Fibroblast of the aortic adventitia (primary cell): ENCODE measurements at places on chromosomes 13 and 19. TPM values are rescaled to one million over a fixed set of nuclear protein-coding genes. Genes with fewer than 3 reads are reported as not detected.

AP1M2 gene
- not detected in 2 replicates for total RNA-seq

DNA sequence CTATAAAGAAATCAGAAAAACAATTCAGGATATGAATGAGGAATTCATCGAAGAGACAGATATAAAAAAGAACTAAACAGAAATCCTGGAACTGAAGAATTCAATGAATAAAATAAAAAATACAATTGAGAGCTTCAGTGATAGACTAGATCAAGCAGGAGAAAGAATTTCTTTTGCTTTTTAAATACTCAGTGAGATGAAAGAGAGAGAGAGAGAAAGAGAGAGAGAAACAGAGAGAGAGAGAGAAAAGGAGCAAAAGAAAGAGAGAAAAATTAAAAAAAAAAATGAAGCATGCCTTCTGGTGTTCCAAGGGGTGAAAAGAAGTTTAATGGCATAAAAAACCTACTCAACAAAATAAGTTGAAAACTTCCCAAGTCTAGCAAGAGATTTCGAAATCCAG lies 22.0 kb upstream of the SLC7A9 start:
- DNase-seq = no peak

- DNase-seq = no peak
Measured at GRCh38 chr13:99722338-99722818, 221.1 kb downstream of the TM9SF2 start.

GRCh38 chr19:54916822-54917221 lies 10.9 kb downstream of the NCR1 start:
- no peak for DNase-seq

POGLUT2 gene
- total RNA-seq = 9.6 and 17.8 TPM in 2 replicates

GRCh38 chr19:33627962-33628839 lies 6.4 kb downstream of the CHST8 start:
- no peak for DNase-seq

DNA sequence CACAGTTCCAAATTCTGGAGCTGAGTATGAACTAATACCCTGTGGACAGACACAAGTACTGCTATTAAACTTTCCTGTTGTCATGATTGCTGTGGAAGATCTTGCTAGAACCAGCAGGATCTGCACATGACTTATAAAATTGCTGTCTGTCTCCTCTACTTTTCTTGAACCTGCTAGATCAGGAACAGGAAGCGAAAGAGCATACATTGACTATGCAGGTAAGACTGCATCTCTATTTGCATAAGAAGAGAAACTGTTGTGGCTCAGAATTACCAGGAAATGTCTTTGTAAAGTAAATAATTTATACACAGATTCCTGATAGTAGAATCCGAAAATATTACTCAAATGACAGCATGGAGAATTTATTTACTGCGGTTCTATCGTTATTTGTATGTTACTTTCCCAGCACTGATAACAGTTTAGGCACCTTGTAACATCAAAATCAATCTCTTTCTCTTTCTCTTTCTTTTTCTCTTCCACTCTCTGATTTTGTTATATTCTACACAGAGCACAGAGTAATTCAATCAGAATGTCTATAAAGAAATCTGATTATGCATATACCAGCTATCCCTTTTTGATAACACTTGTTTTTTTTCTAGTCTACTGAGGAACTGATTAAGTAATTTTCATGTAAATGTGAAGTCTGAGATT lies 226.5 kb downstream of the MYO16 start:
- no peak for DNase-seq

DNA sequence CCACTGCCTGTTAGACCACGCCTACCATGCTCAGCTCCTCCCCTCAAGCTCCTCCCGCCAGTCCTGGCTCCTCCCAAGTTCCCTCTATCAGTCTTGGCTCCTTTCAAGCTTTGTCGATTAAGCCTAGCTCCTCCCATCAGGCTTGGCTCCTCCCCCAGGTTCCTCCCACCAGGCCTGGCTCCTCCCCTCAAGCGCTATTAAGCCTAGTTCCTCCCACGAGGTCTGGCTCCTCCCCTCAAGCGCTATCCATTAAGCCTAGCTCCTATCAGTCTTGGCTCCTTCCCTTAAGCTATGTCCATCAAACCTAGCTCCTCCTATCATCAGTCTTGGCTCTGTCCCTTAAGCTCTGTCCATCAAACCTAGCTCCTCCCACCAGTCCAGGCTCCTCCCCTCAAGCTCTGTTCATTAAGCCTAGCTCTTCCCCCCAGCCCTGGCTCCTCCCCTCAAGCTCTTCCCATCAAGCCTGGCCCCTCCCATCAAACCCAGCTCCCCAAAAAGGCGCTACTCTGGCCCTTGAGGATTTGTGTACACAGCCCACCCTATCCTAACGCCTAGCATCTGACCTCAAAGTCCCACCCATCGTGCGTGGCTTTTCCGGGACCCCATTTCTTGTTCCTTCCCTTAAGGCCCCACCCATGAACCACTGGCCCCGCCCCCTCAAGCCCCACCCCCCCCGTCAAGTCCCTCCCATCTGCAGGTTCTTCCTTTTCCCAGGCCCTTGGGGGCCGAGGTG lies 10.0 kb downstream of the CAMSAP3 start:
- no peak for DNase-seq

DNA sequence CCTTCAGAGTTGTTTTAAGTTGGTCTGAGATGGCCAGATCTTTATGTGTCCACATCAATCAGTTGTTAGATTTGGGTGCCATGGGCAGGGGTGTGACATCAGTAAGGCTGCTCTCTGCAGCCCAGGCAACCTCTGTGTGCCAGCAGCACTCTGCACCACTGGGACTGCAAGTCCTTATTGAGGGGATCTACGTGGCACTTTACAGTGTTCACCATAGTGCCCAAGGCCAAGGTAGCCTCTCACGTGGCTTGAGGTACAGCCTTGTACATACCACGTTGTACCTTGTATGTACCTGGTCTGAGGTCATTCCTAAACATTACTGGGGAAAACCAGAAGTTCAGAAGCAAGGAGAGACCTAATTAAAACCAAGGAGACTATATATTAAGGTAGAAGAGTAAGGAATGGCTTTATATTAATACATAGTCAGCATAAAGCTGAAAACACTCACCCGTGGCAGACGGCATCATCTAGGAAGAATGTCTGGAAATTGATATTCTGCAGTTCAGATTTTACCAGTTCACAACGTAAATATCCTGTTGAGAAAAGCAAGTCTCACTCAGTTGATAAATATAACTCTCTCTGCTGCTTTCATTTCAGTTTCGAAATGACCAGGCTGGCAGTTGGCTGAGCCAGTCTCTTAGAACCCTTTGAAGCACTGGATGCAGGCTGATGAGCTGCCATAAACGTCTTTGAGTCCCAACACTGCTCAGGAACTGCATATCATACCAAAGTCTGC lies 128.8 kb downstream of the ZDHHC20 start:
- no peak for DNase-seq

DNA sequence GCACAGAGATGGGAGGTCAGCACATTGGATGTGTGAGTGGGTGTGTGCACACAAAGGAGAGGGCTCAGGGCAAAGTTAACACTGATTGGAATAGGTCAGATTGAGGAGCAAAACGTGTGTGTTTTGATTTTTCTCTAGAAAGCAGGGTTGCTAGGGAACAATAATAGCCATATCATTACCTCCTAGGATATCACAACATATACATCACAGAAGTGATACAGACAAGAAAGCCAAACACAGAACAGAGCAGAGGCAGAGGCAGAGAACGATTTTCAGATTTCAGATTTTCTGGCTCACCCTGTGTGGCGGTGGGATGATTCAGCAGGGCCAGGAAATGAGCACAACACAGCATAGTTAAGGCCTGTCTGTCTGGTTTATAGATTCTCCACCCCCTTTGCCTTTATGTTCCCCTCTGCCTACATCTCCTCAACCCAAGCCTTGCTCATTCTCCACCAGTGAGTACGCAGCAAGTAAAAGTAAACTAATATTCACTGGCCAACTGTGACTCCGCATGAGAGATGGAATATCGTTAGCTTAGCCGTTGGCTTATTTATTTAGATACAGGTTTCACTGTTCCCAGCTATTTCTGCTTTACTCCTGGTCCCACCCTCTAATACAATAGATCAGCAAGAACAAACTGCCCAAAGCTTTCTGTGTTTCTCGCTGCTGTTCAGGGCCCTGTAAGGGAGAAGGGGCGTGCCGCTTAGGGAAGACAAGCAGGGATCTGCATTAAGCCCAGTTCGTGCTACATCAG lies 182.7 kb upstream of the TSC22D1 start:
- peak; percentile 89 for DNase-seq

DNA sequence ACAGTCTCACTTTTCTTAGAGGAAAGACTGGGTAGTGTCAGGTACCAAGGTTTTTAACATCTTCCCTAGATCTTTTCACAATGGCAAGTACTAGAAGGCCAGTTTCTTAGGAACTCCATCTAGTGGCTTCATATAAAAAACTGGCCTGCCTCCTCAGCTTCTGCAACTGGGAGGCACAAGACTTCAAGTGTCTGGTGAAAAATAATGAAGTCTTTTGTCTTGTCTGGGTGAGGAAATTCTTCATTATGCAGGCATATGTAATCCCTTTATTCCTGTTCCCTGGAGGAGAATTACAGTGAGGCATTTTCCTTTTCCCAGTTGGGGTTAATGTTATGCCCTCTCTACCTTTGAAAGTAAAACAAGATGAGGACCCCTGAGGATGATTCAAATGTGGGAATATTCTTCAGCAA lies 300.5 kb downstream of the NALCN start:
- DNase-seq = peak; percentile 17

DNA sequence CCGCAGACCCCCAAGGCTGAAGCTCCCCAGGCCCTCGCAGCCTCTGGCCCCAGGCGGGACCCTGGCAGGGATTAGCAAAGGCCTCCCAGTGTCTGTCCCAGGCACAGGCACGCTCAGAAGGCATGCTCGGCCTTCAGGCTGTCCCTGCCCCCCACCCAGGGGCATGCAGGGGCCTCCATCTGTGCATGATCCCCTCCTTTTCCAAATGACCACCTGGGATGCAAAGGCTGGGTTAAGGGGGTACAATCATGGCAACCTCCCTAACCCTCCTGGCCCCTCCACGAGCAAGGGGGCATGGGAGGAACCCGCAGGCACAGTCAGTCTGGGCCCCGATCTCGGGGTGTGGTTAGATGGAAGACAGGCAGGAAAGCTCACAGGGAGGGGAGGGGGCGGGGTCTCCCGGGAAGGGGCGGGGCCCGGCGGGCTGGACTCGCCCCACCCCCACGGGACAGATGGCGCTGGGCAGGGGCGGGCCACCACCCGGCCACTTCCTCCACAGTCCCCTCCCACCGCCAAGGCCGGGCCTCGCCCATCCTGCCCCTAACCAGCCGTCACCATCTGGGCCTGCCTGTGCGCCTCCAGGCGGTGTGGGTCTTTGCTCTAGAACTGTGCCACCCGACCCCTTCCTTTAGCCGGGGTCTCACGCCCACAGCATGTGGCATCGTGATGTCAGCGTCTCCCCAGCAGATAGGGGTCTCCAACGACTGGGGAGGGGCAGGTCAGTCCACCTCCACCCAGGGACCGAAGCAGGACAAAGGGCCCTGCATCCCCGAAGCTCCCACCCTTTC lies 7.0 kb upstream of the REXO1 start:
- peak; percentile 85 for DNase-seq

DNA sequence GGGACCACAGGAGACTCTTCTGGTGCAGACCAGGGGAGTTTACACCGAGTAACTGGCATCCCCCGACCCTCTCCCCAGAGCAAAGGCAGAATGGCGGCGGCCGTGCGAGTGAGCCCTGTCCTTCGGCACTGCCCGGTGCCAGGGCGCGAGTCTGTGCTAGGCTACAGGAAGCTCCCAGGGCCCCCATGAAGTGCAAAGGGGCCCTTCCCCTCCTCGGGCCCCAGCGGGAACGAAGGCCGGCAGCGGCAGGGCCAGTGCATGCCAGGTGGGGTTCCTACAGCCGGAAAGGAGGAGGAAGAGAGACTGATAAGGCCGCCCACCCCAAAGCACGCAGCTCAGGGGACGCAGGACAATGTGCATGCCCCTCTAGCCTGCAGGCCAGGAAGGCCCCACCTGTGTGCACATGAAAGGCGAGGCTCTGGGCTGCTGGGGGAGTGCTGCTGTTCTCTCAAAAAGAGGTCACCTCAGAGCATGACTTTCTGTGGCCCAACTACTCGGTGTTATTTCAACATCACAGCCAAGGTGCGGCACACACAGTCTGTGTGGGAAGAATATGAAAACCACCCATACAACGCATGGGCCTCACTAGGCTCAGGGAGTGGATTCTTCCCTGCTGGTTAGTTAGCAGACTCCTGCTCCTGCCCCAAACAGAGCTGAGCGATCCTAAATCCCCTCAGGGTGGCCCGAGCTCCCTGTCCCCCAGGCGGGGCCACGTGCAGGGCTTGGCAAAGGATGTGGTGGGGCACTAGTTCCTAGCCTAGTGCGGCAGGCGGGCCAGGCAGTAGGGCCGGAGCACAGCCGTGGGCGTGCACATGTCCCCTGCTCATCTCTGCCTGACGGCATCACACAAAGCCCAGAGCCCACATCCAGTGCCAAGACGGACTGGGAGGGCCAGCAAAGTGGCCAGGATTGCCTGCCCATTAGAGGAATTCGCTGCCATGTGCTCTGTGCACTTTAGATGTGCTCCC lies 28.4 kb upstream of the TIMM44 start:
- no peak for DNase-seq

DNA sequence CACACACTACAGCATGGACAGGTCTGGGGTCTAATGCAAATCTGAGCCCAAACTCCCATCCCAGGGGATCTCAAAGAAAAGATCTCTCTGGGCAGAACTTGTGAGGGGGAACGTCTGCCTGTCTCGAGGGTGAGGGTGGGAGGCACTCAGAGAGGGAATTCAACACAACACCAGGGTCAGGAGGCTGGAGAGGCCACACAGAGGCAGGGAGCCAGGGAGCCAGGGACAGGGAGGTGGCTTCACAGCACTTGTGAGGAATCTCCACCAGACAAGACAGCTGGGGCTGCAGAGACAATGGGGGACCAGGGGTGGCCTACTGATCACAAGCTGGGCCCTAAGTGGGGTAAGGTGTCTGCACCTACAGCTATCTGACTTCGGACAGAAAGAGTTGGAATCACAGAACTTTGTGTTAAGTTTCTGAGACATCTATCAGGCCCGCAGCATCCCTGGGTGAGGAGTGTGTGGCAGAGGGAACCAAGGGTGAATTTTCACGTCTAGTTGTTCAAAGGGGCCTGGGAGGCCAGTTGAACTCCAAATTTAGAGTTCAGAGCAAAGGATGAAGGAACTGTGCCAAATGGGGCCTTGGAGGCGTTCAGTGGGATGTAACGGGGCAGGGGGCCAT lies 12.7 kb upstream of the AKAP8L start:
- DNase-seq = no peak

DNA sequence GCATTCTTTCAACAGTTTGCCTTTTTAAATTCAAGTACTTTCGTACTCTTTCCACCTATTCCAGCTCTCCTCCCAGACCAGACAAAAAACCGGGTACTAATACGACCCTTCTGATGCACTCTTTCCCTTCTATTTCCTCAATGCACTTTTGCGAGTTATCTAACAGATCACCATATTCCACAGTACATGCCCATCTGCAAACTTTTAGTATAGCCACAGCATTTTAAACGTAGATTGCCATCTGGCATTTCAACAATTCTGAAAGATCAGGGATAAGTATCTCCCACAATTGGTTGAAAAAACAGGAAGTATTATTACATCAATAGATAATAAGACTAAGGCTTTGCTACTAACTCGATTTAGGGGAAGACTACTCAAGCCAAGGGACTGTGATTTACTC lies 31.5 kb downstream of the RBM26 start:
- no peak for DNase-seq

ZNF574 gene
- total RNA-seq = 4.7 and 17.2 TPM in 2 replicates
